ENCODE measurements at places on chromosomes 3 and 15. TPM values are rescaled to one million over a fixed set of nuclear protein-coding genes. Genes with fewer than 3 reads are reported as not detected.
A peak's percentile ranks its signal among the peaks of the same experiment; 100 is the strongest.

The ARL13B gene
- polyA plus RNA-seq = 19.5 TPM

GRCh38 chr15:82091636-82092140 lies 45.9 kb upstream of the MEX3B start:
- DNase-seq = no peak

GRCh38 chr3:71348831-71349230 lies 234.7 kb downstream of the FOXP1 start:
- no peak for DNase-seq

The C3orf22 gene
- 0.25 TPM for polyA plus RNA-seq

- DNase-seq = no peak
These were observed 20.9 kb downstream of the ASB7 start for GRCh38 chr15:100623301-100623700.

The CLRN1 gene
- not detected for polyA plus RNA-seq

The SLC35G2 gene
- polyA plus RNA-seq = 3.4 TPM

DNA sequence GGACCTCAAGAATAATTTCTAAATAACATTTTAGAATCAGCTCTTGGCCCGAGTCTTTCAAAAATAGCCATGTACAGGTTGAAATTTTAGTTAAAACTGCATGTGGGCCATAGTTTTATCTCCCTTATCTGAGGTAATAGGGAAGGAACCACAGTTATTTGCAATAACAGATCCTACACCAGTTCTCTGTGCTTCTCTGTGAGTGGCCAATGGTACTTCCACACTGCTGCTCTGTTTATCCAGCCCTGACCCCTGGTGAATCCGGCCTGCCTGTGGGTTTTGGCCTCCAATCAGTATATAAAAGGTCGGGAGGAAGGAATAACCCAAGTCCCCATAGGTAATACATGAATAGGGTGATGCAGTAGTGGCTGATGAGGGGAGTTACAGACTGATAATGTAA lies 48.0 kb upstream of the TNIK start:
- no peak for DNase-seq

The HCN4 gene
- polyA plus RNA-seq = 1.3 TPM

The ARL8B gene
- 68.4 TPM for polyA plus RNA-seq

- DNase-seq = no peak
These were observed 881.3 kb upstream of the CADM2 start for GRCh38 chr3:84077479-84077878.

- DNase-seq = no peak
These were observed 12.4 kb upstream of the PDE8A start for GRCh38 chr15:84969257-84969656.

- no peak for DNase-seq
These were observed 569 bp upstream of the ALDH1A3 start for GRCh38 chr15:100879061-100879463.

DNA sequence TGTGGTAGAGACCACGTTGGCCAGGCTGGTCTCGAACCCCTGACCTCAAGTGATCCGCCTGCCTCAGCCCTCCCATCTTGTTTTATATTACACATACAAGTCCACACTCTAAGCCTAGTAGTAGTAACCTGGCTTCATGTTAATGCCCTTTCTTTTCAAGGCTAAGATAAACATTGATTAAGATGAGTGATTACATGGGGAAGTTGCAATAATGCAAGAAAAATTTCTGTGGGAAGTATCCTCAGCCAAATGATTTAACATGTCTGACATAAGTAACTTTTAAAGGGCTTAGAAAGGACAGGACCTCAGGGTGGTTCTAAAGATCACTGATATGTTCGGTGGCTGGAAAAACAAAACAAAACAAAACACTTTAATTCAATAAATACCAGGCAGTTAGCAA lies 72.1 kb downstream of the SFMBT1 start:
- no peak for DNase-seq

DNA sequence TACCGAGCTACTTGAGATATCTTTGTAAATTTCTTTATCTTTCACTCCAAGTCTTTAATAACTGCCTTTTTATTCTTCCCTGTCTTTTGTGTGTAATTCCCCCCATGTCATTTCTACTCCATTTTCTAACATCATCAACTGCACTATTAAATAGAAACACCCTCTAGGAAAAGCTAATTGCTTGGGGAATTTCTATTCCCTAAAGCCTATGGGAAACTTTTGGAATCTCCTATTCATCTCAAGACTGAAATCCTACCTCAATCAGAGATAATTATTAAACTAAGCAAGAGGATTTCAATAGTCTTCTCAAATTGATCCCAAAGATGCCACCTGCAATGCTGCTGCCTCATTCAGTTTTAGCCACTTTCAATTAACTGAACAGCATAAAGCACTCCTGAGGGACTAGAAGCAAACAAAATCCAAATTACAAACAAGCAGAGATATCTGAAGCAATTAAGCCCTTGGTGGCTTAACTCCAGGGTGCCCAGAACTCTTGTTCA lies 598.7 kb downstream of the IGSF11 start:
- no peak for DNase-seq

DNA sequence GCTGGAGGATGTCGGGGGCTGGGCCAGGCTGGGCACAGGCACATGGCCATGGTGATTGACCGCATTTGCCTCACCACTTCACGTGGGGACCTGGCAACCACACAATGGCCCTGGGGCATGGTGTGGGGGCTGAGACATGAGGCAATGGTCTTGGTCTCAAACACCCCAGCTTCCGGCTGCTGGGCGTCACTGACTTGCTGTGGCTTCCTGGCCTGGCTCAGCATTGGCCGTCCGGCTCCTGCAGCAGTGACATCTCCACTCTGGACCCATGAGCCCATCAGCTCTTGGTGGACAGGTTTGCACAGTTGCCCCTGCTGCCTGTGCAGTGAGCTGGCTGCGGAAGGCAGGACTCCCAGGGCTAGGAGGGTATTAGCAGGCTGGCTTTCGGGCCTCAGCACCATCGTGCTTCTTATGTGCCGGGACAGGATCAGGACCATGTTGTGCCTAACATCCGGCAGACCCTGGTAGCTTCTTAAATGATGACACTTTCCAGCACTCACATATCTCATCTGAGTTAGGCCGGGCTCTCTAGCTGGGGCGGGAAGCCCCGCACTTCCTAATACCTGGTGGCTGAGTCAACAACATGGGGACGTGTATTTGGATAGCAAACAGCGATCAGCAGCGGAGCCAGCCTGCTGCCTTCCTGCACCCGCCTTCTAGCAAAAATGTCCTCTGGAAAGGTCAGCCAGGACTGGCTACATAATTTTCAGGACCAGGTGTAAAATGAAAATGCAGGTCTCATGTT lies 34.1 kb downstream of the ZNF710 start:
- no peak for DNase-seq

The PROS1 gene
- polyA plus RNA-seq = 34.2 TPM

DNA sequence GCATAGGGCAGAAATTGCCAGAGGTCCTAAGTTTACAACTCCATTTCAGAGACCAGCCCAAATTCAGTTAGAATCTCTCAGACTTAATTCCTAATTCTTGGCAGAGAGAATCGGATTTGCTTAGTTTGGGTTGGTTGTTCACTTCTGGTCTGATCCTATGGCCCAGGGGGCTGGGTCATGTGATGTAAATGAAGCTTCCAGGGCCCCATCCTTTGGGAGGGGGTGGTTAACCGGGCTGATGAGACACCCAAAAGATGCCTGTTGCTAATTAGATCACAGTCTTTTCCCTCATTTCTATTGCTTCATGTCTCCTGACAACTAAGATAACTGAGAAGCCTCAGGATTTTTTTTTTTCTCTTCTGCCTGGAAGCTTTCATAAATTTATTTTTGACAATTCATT lies 11.1 kb upstream of the ZNF620 start:
- no peak for DNase-seq

- peak; percentile 79 for DNase-seq
These were observed 16.3 kb downstream of the GXYLT2 start for GRCh38 chr3:72904163-72904562.

DNA sequence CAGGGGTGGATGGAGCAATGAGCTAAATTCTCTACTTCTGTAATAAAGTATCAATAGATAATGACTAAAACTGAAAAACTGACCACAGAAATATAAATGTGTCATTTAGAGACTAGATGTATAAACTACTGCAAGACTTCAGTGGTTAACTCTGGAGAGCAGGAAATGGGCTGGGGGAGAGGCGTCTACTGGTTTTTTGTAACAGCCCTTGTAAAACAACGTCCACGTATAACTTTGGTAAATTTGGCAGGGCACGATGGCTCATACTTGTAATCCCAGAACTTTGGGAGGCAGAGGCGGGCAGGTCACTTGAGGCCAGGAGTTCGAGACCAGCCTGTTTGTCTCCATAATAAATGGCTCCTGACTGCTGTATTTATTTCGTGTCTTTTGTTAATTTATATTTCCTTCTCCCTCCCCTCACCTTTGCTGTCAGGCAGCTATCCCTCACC lies 12.5 kb downstream of the RAB27A start:
- DNase-seq = no peak

DNA sequence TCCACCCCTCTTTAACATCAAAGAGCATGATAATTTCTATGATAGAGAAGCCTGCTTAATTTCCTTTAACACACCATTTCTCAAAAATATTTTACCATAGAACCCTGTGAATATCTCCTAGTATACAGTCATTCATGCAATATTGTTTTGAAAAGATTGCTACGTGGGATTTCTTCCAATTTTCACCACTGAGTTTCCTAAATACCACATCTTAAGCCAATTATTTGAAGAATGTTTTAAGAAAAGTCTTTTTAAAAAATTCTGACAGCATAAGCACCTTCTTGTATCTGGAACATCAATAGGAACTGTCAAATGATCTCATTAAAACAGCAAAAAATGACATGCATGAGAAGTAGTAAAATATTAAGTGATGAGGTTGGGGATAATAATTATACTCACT lies 1126.7 kb downstream of the TUSC7 start:
- no peak for DNase-seq

DNA sequence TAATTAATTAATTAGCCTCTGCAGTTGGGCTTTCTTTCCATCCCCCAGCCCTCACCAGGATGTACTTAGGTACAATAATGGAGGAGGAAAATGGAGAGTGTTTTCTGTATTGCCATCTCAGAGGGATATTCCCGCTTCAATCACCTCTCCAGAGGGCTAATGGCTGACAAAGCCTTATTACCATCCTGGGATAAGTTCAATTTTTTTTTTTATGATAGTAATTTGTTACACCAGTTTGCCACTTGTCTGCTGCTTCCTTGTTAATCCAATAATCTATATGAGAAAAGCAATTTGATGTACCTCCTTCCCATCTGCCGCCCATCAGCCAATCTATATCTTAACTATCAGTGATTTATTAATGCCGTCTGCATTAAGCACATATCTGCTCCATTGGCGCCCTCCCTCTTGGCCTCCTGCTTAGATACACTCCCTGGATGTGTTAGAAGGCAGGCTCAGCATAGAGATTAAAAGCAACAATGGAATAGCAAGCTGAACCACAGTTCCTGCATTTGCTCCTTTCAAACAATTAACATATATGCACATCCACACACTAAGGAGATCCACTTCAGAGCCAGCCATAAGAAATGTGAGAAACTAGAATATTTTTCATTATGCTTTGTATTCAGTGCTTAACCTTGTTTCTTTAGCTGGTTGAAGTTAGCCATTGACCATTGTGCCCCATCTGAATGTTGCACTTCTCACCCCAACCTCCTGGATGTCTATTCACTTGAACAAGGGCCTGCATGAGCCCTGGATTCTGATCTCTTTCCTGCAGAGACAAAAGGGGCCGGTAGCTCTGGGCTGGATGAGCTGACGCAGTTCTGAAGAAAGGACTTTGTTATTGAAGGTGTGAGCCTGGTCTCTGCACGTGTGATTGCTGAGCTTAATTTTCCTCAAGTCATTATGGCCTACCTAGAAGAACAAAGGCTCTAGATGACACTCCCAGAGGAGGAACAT lies 237.3 kb upstream of the GAP43 start:
- no peak for DNase-seq

DNA sequence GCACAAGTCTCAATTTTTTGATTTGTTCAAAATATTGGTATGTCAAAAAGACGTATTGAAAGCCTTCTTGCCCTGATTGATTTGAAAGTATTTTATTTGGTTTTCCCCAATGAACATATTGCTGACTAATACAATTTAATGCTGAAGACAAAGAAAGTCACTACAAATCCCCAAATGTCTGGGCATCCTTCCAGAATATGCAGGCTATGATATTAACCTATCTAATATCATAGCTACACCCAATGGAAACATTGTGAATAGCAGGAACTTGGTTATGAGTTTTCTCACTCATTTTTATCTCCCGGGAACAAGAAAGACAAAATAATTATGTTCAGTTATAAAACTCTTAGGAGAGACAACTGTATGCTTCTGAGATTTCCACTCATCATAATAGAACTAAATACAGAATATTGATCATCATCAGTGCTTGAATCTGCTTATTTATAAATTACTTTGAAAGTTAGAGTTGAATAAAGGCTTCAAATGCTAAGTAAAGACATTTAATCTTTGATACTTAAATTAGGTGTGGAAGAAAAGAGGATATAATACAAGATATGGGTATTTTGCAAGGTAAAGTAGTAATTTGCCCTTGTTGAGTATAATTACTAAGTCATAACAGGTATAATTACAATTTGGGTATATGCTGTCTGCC lies 483.9 kb downstream of the RBMS3 start:
- peak; percentile 51 for DNase-seq

DNA sequence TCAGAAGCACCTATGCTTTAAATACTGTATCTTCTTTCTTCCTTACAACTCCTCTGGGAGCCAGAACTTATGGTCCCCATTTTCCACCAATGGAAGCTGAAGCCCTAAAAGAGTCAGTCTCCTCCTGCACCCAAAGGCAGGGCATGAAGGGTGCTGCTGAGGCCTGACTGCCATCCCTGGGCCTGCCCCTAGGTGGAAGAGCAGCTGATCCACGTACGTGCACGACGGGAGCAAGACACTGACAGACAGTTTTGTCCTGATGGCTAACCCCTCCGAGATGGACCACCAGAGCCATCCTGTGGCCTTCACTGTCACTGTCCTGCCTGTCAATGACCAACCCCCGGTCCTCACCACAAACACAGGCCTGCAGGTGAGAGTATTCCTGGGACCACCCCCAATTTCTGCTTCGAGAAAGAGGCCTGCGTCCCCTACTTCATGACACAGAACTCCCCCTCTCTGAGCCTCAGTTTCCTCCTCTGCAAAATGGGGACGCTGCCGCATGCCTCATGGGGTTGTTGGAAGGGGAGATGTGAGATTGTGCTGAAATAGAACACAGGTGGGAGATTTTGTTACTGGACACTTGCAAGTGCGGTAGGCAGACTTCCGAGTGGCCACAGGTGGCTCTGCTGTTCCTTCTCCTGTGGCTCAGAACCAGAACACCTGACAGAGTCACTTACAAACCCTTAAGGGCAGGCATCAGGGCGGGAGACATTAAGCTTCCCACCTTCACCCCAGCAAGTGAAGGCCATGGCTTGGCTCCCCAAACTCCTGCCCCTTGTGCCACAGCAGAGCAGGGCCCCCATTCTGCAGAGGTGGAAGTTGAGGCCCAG lies 175.4 kb downstream of the TBC1D2B start:
- no peak for DNase-seq

GRCh38 chr3:112127522-112128494 lies 5.2 kb downstream of the GCSAM start:
- no peak for DNase-seq

DNA sequence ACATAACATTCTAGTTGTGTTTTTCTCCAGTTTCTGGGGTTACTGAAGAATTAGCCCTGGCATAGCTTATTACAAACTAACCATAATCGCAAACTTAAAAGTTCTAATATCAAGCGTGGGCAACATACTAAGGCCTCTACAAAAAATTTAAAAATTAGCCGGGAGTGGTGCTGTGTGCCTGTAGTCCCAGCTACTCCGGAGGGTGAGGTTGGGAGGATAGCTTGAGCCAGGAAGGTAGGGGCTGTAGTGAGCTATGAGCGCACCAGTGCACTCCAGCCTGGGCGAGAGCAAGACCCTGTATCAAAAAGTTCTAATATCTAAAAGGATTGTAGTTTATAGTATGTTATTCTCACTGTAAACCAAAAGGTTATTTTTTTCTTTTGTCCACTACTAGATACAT lies 1.1 kb downstream of the OIP5 start:
- DNase-seq = no peak

GRCh38 chr15:89916660-89917059 lies 3.9 kb upstream of the ARPIN start:
- DNase-seq = no peak

Data from renal pelvis (tissue), 12 donors.